IPS-NIHi11 (cell line): ENCODE measurements at places on chromosomes 5 and 9.
A peak's percentile ranks its signal among the peaks of the same experiment; 100 is the strongest.

- no peak for DNase-seq
Observed at GRCh38 chr5:6995115-6995514, 281.9 kb downstream of the TENT4A start.

DNA sequence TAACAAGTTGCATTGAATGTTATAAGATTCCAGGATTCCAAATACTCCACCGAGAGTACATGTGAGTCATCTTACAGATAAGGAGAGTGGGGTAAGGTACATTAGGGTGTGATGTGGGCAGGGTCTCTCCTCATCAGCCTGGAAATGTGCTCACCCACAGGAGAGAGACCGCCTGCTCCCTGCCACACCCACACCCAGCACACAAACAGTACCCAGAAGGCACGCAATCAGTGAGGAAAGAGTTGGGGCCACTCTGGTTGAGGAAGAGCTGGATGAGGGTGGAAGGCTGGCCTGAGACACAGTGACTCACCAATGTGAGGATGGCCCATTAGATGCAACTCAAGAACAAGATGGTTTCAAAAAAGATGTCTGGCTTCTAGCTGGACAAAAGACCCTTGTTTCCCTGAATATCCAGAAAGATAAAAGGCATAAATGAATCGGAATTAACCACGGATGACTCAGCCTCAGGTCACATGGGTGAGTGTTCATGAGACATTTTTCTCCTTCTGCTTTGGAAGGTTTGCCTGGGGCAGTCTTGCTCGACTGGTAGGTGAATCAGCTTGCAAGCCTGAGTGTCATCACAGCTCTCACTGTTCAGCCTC lies 51.1 kb upstream of the LHFPL2 start:
- no peak for DNase-seq

DNA sequence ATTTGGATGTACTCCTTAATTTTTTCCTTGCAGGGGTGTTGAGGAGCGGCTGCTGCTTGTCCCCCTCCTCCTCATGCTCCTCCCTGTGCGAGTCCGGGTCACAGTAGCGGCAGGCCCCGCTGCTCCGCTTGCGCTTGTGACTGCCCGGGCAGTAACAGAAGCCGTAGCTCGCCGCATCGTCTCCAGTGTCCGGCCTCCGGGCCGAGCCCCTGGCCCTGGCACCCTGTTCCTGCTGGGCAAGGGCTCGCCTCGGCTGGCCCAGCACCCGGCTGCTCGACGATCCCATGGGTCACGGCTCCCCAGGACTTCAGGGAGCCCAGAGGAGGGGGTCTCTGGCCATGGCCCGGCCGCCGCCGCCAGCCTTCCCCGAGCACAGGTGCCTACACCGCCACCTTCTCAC lies at the start of gene GMCL2:
Gene GMCL2, minus strand, starts transcription at position 358 of the 400 bp plus-strand sequence. Its CDS starts 72 bp downstream, at position 286.
- no peak for DNase-seq

DNA sequence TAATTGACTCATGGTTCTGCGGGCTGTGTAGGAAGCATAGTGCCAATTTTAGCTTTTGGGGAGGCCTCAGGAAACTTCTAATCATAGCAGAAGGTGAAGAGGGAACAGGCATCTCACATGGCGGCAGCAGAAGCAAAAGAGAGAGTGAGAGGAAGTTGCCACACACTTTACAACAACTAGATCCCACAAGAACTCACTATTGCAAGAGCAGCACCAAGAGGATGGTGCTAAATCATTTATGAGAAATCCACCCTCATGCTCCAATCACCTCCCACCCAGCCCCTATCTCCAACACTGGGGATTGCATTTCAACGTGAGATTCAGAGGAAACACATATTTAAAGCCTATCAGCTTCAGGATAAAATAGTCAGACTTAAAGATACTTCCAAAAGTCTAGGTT lies 36.1 kb upstream of the LPAR1 start:
- no peak for DNase-seq

GRCh38 chr5:10563110-10563944 lies 543 bp upstream of the ANKRD33B start:
- peak; percentile 61 for DNase-seq

- DNase-seq = no peak
Observed at GRCh38 chr9:126306071-126306647, 20.5 kb upstream of the MVB12B start.

- no peak for DNase-seq
Observed at GRCh38 chr5:11248966-11249365, 487.9 kb upstream of the DAP start.
